ENCODE measurements at places on chromosomes 12 and 14.
A peak's percentile ranks its signal among the peaks of the same experiment; 100 is the strongest.

- peak; percentile 32 for DNase-seq
These were observed 879 bp downstream of the RAB3IP start for GRCh38 chr12:69739287-69740191.

DNA sequence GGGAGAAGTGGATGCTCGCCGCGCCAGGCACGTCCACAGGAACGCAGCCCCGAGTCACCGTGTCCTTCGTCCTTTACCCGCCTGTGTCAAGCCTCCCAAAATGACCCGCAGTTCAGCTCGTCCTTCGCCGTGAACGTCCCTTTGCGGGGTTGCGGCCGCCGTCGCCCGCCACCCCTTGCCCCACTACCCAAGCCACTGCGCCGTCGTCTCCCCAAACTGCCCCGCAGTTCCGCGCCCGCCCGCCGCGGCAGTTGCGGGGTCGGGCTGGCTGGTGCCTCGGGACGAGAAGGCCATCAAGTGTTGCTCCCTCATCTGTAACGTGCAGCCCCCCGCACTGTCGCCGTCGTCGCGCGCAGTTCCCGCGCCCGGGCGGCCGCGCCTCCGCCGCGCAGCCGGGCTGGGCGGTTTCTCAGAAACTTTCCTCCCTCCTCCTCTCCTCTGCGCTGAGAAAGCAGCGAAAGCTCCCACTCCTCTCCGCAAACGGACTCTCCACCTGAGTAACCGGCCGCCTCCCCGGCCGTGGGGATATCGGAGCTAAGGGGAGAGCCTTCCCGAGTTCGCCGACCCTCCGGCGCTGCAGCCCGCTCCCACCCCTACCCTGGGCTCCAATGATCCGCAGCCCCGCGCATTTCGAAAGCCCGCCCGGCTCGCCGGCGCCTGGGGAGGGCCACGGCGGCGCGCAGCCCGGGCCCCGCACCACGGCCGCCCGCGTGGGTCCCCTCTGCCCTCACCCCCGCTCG, 6.7 kb downstream of the CDKN1B start:
- no peak for DNase-seq

DNA sequence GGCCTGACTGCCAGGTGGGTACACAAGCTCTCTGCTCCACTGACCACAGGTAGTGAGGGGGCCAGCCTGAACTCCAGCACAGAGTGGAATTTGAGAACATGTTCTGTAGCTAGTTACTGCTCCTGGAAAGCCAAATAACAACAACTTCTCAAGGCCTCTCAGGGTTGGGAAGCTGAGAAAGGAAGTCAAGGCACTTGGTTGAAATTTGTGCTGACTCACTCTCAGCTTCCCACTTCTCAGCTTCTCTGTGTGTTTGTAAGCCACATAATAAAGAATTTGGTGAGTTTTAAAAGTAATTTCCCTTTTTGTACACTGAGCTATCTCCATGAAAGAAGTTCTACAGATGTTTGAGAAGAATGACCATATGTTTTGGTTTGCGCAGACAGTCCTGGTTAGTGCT, 234.9 kb downstream of the KTN1 start:
- DNase-seq: no peak

GRCh38 chr12:109999649-109999971, 380 bp downstream of the ANKRD13A start:
- DNase-seq: no peak
